ENCODE measurements at places on chromosomes 13 and 19.
A peak's percentile ranks its signal among the peaks of the same experiment; 100 is the strongest.

- DNase-seq: no peak
Measured at GRCh38 chr13:36717966-36718545, 44.2 kb downstream of the SERTM1 start.

GRCh38 chr13:36712770-36713169, 39.0 kb downstream of the SERTM1 start:
- no peak for DNase-seq

DNA sequence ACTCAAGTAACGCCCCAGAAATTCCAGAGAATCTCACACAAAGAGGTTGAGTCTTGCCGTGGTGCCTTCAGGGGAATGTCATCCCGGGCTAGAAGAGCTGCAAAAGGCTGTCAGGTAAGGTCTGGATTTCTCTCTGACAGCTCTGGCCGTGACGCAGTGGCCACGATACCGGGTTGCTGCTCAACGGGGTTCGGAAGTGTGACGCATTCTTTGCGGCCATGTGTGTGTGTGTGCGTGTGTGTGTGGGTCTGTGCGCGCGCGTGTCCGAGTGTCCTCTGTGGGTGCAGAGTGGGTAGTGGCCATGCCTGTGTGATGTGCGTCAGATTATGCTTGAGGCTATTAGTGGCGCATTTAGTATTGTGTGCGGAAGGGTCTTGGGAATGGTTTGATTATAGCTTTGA, 306 bp downstream of the ZNF540 start:
- no peak for DNase-seq

DNA sequence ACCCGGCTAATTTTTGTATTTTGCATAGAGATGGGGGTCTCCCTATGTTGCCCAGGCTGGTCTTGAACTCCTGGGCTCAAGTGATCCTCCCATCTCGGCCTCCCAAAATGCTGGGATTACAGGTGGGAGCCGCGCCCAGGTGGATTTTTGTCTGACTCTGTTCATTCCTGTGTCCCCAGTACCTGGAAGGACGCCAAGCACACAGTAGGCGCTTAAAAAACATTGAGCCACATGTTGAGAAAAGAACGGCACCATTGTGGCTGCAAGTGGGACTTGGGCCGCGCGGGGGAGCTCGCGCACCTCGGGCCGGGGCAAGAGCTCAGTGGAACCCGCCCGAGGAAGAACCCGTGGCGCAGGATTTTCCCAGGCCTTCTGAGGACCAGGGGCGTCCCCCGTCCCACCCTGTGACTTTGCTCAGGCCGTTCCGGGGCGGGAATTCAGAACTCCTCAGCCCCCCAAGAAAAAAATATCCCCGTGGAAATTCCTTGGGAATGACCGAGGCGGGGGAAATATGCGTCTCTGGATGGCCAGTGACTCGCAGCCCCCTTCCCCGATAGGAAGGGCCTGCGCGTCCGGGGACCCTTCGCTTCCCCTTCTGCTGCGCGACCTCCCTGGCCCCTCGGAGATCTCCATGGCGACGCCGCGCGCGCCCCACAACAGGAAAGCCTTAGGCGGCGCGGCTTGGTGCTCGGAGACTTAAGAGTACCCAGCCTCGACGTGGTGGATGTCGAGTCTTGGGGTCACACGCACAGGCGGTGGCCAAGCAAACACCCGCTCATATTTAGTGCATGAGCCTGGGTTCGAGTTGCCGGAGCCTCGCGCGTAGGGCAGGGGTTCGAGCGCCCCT, 1.4 kb upstream of the ICAM1 start:
- peak; percentile 50 for DNase-seq

DNA sequence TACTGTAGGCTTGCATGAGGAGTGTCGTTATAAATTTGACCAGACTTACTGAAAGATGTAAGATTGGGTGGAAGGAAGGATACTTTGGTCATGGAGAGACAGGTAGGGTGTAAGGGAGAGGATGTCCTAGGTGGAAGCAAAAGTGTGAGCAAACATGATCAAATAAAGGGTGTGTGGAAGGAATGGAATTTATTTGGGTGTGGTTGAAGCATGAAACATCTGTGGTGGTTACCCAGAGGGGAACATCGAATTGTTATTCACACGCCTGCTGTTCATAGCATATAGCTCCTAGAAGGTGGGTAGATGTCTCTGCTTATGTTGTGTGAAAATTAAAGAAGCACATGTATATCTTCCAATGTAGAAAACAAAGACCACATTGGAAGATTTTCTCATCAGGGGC, 157.7 kb downstream of the ATP8A2 start:
- DNase-seq: no peak

GRCh38 chr13:104984296-104984818, 1551.1 kb downstream of the EFNB2 start:
- DNase-seq: peak; percentile 32

GRCh38 chr19:40623403-40624251, 22.5 kb downstream of the LTBP4 start:
- DNase-seq: no peak

- DNase-seq: no peak
Measured at GRCh38 chr13:97445522-97446187, 11.7 kb downstream of the RAP2A start.

- DNase-seq: no peak
Measured at GRCh38 chr13:43139211-43139610, 115.8 kb downstream of the DNAJC15 start.

DNA sequence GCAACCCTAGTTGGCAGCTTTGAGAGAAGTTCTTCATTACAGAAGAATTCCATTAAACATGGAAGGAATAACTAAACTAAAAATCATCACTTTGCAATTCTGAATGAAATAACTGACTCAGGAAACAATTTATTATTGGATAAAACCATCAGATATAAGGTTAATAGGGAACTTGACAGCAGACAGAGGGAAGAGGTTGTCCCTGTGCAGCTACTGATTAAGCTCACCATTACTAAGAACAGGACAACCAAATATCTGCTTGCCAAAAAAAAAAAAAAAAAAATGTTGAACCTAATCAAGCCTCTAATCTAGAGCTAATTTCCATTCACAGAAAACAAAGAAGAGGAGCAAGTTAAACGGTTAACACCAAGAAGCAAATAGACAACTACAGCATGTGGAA, 12.8 kb downstream of the N4BP2L2 start:
- DNase-seq: no peak
